ENCODE measurements at places on chromosomes 6 and 20. TPM values are rescaled to one million over a fixed set of nuclear protein-coding genes. Genes with fewer than 3 reads are reported as not detected.

GRCh38 chr6:161000632-161001031 lies 9.1 kb downstream of the MAP3K4 start:
- DNase-seq, result no peak

DNA sequence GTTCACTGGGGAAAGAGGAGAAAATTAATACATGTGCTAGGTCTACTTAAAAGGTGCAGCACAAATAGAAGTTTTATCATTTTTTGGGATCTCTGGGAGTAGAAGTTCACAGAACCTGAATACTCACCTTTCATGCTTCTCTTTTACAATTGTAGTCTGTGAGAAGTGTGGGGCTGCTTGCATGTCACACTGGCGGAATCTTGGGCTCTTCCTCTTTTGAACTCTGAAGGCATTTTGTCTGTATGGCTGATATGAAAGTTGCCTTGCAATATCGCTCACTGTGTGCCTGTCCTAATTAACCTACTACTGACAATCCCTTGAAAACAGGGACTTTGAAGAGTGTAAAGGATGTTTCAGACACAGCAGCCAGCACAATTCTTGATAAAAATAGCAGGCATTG lies 65.9 kb upstream of the CLDN20 start:
- DNase-seq, result no peak

- no peak for DNase-seq
These were observed 58.3 kb downstream of the HNF4A start for GRCh38 chr20:44413575-44414345.

- DNase-seq, result no peak
These were observed 63.9 kb upstream of the PDE10A start for GRCh38 chr6:165726965-165727381.

- no peak for DNase-seq
These were observed 128.6 kb downstream of the RNF144B start for GRCh38 chr6:18515767-18516166.

- no peak for DNase-seq
These were observed 347.6 kb upstream of the MMS22L start for GRCh38 chr6:97630604-97631003.

GRCh38 chr6:169220068-169220964 lies 33.3 kb downstream of the THBS2 start:
- DNase-seq, result no peak

DNA sequence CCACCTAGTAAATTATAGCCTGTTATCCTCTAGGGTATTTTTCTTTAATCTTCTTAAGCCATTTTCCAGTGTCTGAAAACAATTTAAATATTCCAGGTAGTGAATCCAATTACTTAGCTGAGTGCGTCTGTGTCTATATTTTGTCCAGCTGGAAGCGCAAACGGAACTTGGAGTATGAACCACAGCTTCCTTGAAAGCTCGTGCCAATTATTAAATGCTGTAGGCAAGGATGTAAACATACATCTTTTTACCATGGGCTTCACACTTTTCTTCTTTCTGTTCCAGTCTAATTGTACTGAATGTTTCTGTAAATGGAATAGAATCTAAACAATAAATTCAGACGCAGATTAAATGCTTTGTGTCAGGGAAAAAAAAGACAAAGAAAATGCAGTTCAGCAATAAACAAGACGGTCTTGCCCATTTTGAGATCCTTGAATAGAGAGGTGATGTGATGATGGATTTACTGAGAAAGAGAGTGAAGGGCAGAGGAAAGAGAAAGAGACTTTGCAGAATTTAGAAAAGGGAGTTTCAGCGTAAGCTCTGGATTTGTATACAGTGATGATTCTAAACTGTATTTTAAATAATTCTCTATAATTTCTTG lies 1.9 kb downstream of the PLCB1 start:
- DNase-seq, result no peak

DNA sequence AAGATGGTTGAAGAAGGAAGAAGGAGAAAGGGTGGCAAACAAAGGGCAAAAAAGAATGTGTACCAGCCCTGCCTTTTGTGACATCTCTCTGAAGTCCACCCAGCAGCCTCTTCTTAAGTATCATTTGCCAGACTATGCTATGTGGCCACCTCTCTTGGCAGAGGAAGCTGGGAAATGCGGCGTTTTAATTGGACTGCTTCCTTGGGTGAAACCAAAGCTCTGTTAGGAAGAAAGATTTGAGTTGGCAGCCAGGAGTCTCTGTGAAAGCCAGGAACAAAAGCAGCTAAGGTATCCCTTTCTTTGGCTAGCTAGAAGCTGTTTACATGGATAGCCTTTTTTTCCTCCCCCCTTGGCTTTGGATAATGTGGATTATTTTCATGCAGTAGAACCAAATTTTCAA lies 67.5 kb upstream of the GTSF1L start:
- no peak for DNase-seq

GRCh38 chr6:6788394-6789032 lies 200.0 kb downstream of the LY86 start:
- no peak for DNase-seq

DNA sequence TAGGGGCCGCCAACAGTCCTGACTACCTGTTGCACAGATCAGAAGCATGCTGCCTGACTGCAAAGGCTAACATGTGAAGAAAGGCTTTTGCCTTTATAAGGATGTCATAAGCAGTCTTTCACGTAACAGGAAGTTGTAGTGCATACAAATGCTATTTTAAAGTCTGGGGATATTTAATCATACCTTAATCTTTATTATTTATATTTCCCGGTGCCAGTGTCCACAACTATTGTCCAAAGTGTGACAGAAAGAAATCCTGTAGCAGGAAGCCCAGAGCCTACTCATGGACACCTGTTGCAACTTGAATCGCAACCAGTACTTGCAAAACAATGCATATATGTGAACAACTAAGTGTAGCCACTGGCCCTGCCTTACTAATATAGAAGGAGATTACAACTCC lies 235.8 kb downstream of the ALDH8A1 start:
- no peak for DNase-seq

- DNase-seq, result no peak
These were observed 779.6 kb downstream of the MAFB start for GRCh38 chr20:39909447-39909846.

DNA sequence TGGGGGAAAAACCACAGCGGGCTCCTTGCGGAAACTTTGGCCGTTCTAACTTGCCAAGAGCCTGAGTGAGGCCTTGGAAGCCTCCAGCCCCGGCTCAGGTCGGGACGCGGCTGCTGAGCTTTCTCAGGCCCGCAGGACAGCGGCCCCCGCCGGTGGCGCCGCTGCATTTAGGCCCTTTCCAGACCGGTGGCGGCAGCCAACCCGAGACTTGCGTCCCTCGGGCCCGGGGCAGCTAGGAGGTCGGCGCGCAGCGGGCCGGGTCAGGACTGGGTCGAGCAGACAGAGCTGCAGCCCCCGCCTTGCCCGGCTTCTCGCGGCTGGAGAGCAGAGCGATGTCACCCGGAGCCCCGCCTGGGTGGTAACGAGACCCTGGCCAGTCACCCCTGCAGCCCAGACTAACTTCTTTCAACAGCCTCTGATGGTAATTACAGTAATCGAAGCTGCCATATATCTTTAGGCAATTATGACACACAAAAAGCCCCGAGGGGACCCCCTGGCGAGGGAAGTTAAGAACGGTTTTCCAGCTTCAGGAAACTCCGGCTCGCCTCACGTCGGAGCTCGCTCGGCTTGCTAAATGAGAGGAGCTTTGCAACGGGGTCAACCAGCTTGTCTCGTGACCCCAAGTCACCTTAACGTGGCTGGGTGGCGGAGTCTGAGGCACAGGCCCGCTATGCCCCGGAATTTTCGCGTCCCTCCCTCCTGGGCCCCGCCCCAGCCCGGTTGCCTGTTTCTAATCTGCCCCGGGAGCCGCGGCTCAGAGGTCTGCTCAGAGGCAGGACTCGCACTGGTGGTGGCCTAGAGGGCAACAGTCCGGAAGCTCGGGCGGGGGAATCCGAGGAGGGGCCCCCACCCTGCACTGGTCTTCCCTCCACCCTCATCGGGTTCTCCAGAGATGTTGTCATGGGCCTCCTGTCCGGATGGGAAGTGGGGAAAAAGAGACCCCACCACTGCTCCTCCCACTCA lies 3.0 kb downstream of the NR2E1 start:
- no peak for DNase-seq

DNA sequence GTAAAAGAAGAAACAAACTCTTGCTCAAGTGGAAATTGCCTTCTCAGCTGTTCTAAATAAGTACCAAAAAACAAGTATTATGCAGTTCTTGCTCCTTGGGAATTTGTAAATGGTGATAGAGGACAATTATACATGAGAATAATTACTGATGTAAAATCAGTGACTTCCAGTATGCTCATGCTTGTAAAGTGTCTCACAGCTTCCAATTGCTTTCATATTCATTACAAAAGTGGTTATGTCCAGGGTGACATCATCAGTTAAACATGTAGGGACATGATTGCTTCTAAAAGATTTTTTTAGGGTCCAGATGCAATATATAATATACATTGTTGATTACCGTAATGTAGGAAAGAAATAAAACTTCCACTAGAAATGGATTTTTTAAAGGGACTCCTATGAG lies 122.8 kb upstream of the B3GAT2 start:
- DNase-seq, result no peak

- no peak for DNase-seq
These were observed 49.5 kb downstream of the RPS12 start for GRCh38 chr6:132863895-132864294.

GRCh38 chr6:140670021-140670420 lies 1295.6 kb upstream of the CITED2 start:
- no peak for DNase-seq

- DNase-seq, result no peak
These were observed 36.8 kb upstream of the IRF4 start for GRCh38 chr6:354631-355280.

GRCh38 chr6:84033523-84034451 lies at the start of gene MRAP2:
Gene MRAP2, plus strand, starts transcription at chr6:84033772. Its CDS starts 21,547 bp downstream, at chr6:84055319.
- DNase-seq, result no peak

- DNase-seq, result no peak
These were observed 20.0 kb upstream of the PLAGL1 start for GRCh38 chr6:144027932-144028587.

DNA sequence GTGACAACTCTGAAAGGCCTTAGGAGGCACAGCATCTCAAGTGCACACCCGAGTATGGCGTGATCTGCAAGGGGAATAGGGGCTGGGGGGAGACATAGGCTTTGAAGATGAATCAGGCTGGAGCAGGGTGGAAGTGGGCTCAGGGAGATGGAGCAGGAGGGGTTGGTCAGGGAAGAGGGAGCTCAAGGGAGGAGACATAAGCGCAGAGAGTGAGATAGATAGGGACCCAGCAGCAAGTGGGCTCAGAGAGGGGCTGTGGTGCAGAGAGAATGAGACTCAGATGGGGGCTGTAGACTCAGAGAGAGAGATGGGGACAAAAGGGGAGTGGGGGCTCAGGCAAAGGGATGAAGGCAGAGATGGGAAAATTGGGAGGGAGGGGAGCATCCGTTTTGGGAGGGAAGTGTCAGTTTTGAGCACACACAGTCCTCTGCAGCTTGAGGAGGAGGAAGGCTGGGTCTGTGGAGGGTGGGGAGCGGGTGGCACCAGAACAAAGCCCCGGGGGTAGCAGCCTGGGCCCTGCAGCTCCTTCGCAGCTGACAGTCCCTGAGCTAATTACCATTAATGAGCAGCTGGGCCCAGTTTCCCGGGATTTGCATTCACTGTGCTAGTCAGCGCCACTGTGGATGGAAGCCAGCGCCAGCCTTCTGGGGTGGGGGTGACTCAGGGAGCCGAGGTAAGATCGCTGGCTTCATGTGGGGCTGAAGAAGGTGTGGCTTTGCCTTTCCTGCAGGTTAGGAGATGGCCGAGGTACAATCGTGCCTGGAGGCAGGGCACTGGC lies 18.7 kb downstream of the SRXN1 start:
- no peak for DNase-seq

- no peak for DNase-seq
These were observed 263.9 kb downstream of the FARS2 start for GRCh38 chr6:5525209-5525608.

DNA sequence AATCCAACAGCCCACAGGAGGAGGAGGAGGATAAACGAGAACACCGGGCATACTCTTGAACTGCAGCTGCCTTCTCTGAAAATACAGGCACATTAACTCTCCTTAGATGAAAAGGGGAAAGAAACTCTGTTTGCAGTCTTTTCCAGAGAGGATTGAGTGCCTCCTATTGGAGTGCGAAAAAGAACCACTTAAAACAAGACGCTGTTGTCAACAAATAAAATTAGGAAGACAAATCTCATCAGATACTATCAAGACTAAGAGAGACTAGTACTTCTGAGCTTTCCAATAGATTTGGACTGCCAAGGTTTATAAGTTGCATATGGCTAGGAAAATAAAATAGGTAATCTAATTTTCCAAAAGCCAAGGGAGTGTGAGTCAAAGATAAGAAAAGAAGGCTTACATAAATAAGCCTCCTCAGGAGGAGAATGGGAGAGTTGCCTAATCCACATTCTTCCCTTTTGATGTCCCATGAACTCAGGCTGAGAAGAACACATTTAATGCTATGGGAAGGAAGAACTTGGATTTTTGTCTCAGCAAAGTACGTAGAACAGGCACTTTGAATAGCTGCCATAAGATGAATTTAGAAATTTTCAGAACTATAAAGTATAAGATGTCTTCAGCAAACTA lies 154.7 kb downstream of the ARHGAP18 start:
- DNase-seq, result no peak

GRCh38 chr20:23121751-23122320 lies 35.7 kb upstream of the CD93 start:
- DNase-seq, result no peak

GRCh38 chr20:35311822-35312221 lies 19.6 kb upstream of the FAM83C start:
- DNase-seq, result no peak

DNA sequence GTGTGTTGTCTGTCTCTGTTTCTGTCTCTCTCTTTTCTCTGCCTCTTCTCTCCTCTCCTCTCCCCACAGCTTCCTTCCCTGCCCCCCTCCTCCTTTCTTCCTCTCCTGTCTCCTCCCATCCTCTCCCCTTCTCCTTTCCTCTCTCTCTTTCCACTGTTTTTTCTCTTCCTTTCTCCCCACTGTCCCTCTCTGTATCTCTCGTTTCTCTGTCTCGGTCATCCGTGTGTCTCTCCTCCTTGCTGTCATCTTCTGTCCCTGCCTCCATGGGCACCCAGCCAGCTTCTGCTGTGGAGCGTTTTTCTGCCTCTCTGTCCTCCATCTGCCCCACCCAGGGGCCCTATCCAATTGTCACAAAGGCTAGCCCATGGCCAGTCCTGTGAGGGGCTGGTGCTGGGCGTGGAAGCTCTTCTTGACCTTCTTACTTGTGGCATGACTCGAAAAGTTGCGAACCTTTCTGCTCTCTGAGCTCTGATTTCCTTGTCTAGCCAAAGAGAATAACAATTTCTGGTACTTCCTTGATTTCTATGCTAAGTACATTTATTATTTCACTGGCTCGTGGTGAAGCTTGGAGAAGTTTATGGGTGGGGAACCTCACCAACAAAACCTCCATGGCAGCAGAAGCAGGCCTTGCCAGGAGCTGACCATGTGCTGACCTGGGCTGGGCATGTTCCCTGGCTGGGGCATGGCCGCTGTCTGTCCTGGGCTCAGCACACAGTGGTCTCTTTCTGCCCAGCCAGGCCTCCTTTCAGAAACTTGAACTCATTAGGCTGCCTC lies 69.3 kb downstream of the CEBPB start:
- no peak for DNase-seq

The TRAPPC3L gene
- total RNA-seq, result 0.20 TPM

The DLK2 gene
- total RNA-seq, result 1.3 TPM

The ANKRD66 gene
- total RNA-seq, result not detected

The ARHGAP40 gene
- total RNA-seq, result not detected

The SEL1L2 gene
- total RNA-seq, result not detected

The MARCKS gene
- 9.8 TPM for total RNA-seq

The RPRD1B gene
- 60.1 TPM for total RNA-seq

The SLC12A5 gene
- not detected for total RNA-seq

The TREM1 gene
- 2.9 TPM for total RNA-seq

The PDE7B gene
- total RNA-seq, result 11.2 TPM

The TPMT gene
- 18.4 TPM for total RNA-seq

The C20orf202 gene
- total RNA-seq, result 0.20 TPM

The SOX12 gene
- 5.3 TPM for total RNA-seq

The ASF1A gene
- total RNA-seq, result 16.1 TPM

The CTSZ gene
- 152 TPM for total RNA-seq
